Hippocampal formation (tissue), 2 donors: ENCODE measurements at places on chromosomes 12 and 14.

- no peak for DNase-seq
These were observed 68.0 kb downstream of the RNF34 start for GRCh38 chr12:121467638-121468498.

DNA sequence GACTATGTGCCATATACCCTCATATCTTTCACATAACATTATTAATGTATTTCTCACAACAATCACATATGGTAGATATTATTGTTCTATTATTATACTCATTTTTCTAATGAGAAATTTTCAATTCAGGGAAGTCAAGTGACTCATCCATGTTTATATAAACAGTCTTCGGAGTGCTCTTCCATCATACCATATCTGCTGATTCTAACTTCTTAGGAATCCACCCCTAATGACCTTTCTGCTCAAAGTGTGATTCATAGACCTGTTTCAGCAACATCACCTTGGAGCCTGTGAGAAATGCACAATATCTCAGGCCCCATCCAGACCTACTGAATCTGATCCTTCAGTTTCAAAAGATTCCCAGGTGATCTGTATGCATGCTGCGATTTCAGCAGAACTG lies 39.8 kb upstream of the OVCH1 start:
- no peak for DNase-seq

- DNase-seq: no peak
These were observed 19.3 kb upstream of the MMP17 start for GRCh38 chr12:131808744-131809371.

DNA sequence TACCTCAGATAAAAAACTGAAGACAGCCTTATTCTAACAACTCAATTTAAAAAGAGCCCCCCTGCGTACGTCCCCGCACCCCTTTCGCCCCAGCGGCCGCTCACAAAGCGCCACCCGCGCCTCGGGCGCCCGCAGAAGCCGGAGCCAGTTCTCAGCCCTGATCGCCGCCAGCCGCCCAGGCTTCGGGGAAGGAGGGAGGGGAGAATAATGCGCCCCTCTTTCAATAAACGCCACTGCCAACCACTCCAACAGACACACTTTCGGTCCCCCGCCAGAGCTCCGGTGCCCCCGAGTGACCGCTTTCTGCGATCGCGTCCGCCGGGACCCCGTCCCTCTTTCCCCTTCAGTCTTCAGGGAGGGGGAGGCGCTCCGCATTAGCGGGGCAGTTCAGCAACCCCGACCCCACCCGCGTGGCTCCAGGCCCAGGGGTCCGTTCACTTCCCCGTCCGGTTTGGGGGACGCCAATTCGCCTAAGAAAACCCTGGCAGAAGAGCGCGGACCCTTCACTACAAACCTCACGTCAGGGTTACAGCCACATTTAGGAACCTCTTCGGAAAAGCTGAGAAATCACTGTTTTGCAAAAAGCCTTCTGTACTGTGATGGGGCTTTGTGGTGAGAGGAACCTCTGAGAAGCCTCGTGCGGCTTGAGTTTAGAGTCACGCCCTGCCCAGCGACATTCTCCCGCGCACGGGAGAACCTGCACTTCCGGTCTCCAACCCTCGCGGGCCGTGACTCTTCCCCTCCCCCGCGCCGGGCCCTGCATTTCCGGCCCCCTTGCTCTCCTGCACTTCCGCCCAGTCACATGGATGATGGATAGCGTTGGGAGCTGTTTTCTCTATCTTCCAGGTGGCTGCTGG lies 18.7 kb downstream of the FOXG1 start:
- no peak for DNase-seq

- no peak for DNase-seq
These were observed 24.9 kb downstream of the CRACR2A start for GRCh38 chr12:3727877-3728632.

- DNase-seq: no peak
These were observed 96.2 kb downstream of the CPSF2 start for GRCh38 chr14:92217936-92218335.

DNA sequence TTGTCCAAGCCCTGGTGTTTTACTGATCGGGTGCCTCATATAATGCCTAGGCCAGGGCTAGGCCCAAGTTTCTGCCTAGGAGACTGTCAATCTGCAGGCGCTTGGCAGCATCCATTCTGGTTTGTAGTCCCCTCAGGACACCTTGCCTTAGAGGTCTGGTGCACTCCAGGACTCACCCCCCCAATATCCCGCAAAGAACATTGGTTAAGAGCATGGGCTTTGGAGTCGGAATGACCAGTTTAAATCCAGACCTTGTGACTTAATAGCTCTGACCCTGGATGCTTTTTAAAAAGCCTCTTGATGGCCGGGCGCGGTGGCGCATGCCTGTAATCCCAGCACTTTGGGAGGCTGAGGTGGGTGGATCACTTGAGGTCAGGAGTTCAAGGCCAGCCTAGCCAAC lies 60.0 kb downstream of the GALNT16 start:
- DNase-seq: no peak

DNA sequence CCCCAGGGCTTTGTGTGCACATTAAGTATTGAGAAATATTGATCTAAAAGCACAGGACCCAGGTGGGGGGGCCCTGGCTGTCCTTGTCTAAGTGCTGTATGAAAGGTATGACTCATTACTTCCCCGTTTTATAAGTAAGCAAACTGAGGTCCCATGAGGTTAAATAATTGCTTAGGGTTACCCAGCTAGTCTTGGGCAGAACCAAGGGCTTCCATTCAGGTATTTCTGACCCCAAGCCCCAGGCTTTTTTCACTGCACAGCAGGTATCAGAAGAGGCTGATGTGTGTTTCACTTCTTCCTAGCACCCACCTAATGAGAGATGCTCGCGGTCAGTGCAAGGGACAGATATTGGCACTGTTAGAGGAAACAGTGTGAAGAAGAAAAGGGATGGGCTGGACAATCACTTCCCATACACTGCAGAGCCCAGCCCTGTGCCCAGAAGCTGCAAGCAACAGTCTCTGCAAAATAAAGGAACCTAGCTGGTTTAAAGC lies 4.7 kb upstream of the TC2N start:
- no peak for DNase-seq

- DNase-seq: no peak
These were observed 52.3 kb downstream of the VEZT start for GRCh38 chr12:95269892-95270291.

DNA sequence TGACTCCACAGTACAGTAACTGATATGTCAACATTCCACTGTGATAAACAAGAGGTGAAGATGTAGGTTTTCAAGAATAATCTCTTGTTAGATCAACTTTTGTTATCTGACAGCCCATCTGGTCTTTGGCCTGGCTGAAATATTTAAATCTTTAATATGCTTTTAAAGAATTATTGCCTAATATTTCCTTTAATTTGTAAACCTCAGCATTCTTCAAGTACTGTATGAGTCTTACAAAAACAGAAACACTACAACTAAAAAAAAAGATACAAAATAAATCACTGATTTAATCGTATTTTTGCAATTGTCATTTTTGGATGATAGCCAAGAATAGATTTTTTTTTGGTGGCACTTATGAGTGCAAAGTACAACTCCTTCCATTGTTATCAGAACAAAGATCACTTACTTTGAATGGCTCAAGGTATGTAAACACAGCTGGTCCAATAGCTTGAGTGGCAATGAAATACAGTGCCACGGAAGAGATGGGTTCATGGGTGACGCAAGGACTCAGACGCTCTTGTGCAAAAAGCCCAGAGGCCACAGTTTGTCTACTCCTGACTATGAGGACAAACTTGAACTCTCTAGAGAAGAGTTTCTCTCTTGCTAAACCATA lies 109.5 kb downstream of the PAX9 start:
- DNase-seq: no peak

DNA sequence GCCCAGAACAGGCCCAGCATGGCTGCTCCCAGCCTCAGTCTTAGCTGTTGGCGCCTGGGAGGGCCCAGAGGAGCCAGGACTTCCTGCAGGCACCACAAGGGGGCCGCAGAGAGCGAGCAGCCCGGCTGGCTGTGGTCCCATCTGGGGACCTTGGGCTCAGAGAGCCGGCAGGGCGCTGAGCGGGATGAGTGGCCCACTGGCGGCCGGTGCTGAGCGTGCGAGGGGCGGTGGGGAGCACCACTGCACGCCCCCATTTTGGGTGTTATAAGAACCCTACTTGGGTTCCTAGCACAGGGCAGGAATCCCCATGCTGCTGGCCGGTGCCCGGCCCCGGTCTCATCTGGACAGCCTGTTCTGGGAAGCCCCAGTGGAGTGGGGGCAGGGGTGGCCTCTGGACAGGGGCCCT lies 25.9 kb upstream of the CRIP2 start:
- DNase-seq: peak; percentile 68

DNA sequence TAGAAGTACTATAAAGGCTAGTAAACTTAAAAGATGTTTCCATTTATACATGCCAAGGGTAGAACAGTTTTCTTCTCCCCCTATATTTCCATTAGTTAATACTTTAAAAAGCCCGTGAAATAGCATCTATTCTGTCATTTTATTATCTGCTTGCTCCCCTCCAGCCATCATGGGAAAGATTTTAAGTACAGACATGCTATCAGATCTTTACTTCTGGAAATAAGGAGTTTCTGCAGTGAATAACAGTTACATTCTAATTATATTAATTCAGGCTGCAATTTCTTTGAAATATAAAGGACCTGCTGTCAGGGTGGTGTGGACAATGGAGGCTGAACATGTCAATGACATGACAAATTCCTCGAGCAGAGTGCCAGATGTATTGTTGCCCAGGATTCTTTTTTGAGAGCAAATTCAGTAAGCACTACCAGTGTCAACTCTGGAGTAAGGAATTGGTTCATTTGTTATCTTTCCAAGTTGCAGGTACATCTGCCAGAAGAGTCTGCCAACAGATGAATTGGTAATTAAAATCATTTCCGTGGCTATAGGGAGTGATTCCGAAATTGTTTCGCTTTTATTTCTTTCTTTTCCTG lies 151.3 kb downstream of the BTG1 start:
- DNase-seq: no peak

DNA sequence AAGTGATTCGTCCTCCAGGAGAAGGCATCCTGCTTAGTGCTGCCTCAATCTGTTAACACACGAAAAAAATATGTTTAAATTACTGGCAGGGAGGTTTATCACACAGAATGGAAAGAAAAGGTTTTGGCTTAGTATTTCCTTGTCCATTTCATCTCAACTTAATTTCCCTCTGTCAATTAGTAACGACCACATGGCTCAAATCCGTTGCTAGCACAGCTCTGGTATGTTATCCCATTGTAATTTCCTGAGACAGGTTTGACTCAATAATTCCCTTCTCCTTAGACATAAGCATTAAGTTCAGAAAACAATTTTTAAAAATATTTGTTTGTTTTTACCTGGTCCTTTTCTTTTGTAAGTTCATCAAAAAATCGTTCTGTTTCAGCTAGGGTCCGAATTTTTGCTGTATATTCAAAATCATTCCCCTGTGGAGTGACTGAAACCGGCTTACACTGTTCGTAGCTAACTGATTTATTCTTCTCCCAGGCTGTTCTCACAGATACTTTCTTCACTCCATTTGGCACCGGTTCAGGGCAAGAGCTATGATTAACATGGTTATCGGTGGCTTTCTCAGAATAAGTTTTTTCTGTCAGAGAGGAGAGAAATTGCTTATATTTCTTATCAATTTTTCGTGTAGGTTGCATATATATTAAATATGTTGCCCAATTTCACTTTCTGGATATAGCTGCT lies 10.1 kb upstream of the PITPNM2 start:
- no peak for DNase-seq

DNA sequence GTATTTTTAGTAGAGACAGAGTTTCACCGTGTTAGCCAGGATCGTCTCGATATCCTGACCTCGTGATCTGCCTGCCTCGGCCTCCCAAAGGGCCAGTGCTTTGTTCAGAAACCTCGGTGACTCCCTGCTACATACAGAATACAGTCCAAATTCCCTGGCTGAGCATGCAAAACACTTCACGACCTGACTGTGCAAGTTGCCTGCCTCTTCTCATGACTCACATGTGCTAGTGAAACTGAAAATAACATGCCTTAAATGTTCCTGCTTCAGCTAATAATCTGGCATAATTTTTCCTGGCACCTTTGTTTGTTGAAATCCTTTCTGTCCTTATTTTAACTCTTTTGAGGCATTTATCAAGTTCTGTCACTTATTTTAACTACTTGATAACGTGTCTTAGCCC lies 8.2 kb downstream of the DMAC2L start:
- no peak for DNase-seq

DNA sequence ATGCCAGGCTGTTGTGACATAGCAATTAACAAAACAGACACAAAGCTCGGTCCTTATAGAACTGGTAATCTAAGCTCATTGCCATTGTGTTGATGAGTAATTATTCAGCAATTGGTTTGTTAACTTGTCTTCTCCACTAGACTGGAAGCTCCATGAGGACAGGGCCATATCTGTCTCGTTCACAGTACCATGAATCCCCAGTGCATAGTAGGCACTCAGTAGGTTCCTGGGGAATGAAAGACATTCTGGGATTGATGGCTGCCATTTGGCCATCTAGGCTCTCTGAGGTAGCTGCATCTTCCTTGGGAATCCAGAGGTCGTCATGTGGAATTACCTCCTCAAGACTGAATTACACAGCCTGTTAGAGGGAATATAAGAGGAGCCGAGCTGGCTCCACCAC lies 177.3 kb downstream of the CHST11 start:
- no peak for DNase-seq

- no peak for DNase-seq
These were observed 54.3 kb downstream of the HMGA2 start for GRCh38 chr12:65878540-65878939.

DNA sequence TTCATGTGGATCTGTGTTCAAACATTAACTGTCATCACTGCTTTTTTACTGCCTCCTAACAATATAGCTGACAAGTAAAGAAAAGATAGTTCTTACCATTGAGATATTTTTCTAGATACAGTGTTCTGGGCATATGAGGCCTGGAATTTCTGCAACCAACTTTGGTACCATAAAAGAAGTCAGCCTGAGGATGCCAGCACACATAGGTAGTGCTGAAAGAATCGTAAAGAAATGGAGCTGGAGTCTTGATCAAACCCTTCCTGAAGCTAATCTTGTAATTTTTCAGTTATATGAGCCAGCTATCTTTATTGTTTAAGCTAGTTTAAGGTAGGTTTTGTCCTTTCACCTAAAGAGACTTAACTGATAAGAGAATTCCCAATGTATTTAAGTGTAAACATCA lies 11.3 kb downstream of the ERG28 start:
- no peak for DNase-seq

DNA sequence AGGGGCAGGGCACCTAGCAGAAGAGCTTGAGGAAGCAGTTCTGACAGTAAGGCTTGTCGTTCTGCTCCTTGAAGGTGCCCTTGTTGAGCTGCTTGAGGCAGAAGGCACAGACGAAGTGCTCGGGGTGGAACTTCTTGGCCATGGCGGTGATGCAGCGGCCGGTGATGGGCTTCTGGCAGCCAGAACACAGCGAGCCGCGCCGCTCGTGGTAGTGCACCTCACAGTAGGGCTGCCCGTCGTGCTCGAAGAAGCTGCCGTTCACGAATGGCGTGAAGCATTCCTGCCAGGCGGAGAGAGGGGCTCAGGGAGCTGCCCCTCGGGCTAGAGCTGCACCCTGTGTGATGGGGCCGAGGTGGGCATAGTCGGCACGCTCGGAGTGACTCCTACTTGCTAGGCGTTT lies 11.4 kb upstream of the RPLP0 start:
- DNase-seq: no peak

DNA sequence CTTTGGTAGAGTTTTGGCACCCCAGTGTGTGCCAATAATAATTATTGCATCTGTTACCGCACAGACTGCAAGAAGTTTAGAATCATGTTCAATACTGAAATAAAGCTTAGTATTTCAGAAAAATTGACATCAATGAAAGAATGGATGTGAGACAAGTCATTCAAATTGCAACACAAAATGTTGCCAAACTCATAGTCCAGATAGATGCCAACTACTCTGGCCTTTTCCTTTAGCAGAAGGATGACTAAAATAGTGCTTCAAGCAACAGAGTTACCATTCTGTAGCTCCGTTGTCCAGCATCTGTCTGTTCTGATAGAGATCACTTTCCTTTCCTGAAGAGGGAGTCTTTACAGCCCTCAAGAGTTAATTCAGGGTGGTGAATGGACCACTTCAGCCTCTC lies 77.5 kb downstream of the LIN7A start:
- DNase-seq: no peak
